Adrenal gland (tissue), 19 donors: ENCODE measurements at places on chromosomes 12 and 14. TPM values are rescaled to one million over a fixed set of nuclear protein-coding genes. Genes with fewer than 3 reads are reported as not detected.

GRCh38 chr12:109739747-109740693 is 26.4 kb downstream of the FAM222A start:
- DNase-seq = peak; percentile 57

DNA sequence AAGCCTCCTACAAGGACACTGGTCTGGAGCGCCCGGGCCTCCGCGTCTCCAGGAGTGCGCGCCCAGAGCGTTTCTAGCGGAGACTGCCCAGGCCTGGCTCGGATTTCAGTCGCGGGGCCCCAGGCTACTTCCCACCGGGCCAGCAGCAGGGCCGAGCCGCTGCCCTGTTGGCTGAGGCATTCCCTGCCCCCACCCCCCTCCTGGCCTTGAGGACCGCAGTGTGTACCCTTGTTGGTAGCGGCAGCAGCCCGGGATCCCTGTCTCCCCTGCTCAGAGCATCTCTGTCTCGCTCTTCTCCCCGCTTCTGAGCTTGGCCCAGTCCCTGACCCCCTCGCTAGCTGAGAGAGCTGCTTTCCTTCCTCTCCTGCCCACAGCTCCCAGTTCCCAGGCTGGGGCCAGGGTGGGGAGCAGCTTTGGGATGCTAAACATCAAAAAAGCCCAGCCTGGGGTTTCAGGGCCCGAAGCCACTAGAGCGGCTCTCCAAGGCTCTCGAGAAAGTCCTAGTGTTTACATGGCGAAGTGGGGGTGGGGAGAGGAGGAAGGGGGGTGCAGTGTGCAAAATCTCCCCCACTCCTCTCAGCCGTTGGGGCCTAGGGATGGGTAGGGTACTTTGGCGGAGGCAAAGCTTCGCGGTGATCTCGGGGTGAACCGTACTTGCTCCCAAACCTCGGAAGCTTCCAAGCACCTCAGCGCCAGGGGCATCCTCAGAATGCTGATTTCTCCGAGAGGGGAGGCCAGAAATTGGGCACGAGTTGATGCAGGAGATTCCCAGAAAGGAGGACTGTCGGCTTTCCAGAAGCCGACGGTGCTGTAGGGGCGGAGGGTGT is 6.4 kb downstream of the NKX2-1 start:
- no peak for DNase-seq

DNA sequence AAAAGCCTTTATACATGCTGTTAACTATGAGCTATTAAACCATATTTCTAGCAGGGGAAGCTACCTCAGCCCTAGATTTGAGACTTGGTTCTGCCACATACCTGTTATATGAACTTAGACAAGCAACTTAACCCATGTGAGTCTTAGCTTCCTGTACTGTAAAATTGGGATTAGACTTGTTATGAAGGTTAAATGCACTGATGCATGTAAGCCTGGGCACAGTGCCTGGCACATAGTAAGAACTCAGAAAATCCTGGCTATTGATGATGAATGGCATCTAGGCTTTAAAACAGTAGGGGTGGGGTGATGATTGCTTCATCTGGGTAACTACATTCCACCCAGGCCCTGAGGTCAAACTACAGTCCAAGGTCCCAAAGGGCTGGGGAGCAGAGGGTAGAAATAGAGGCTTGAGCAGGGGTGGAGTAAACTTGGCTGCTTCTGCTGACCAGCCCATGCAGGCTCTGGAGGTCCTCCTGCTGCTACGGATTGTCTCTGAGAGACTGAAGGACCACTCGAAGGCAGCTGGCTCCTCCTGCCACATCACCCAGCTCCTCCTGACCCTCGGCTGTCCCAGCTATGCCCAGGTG is 11.3 kb downstream of the ESPL1 start:
- no peak for DNase-seq

DNA sequence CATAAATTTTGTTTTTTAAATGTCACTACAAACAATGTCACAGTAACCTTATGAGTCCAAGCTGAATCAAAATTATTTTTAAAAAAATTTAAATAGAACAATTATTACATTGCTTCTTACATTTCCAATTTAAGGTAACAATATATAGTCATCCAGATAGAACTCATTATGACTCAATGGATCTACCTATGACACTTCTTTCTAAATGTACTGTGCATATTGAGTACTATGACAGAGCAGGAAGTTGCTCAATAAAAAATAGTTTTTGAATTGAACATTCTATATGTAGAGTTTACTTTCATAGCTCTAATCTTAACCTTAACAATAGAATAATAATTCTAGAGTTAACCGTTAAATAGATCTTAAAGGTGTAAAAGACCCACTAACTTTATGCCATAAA is 44.4 kb upstream of the ALG10 start:
- no peak for DNase-seq

GRCh38 chr12:28235985-28236384 is 45.7 kb downstream of the CCDC91 start:
- DNase-seq = no peak

DNA sequence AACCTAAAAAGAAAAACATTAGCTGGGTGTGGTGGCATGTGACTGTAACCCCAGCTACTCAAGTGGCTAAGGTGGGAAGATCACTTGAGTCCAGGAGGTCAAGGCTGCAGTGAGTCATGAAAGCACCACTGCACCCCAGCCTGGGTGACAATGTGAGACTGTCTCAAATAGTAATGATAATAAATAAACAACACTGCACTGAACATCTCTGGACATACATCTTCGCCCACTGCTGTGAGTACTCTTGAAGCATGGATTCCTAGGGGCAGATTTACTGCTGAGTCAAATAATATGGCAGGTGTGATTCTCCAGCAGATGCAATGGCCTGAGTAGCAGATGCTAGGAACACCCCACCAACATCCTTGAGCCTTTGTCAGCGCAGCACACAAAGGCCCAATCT is 23.6 kb downstream of the ABCB9 start:
- DNase-seq = no peak

- no peak for DNase-seq
These were observed 24.6 kb downstream of the SRRM4 start for GRCh38 chr12:119005913-119006312.

GRCh38 chr12:98259693-98260092 is 255.7 kb upstream of the TMPO start:
- no peak for DNase-seq

DNA sequence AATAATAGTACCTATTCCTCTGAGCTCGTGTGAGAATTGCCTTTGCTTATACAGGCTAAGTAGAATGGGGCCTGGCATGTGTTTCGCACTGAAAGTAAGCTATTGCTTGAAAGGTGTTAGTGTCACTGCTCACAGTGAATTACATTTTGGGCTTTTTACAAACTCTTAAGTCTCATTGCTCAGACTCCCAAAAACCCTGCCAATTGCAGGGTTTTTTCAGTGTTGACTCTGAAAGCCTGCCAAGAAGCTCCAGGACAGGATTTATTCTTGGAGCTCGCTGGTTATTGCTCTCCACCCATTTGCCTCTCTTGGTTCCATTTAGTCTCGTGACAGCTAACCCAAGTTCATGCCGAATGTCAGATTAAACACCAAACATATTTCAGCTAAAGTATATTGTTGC is 39.8 kb downstream of the NOPCHAP1 start:
- peak; percentile 38 for DNase-seq

GRCh38 chr12:93115198-93115601 is 186.1 kb upstream of the EEA1 start:
- DNase-seq = no peak

DNA sequence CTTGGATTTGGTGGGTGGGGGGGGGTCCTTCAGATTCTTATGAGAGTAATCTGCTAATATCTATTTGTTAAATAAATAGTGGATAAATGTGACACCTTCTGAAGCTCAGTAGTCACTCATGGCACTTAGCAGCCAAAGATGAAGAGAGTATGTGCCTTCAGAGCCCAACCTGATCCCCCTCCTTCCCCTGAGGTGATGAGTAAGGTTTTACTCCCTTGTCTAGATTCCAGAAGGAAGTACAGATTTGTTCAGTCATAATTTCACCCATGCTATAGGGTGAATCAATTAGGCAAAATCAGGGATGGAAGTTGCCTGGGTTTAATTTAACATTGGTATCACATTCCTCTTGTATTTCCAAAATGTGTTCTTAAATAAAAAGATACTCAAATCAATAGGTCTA is 340.3 kb upstream of the ATP2B1 start:
- no peak for DNase-seq

GRCh38 chr14:74612350-74613021 is 449 bp upstream of the LTBP2 start:
- peak; percentile 73 for DNase-seq

DNA sequence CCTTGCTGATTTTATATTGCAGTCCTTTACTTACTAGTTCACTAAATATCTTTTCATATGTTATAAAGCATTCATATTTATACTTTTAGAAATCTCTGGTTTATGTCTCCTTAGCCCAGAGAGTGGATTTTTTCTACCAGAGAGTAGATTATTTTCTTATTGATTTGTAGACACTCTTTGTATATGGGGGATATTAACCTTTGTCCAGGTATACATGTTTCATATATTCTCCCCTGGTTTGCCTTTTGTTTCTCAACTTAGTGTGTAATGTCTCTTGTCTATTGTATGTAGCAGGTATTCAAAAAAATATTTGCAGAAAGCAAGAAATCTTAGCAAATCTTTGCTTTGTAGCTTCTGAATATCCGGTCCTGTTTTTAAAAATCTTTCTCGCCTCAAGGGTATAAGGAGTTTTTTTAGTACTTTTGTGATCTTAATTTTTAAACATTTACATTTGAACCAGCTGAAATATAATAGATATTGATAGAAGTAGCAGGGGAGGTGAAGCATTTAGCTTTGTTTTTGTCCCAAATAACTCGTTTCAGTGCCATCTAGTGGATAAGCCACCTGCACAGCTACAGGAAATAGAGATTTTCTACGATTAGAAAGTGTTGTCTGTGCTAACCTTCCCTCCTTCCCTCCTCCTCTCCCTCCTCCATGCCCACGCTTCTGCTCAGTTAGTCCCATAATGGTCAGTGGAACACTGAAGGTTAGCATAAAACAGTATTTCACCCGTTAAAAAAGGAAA is 97.0 kb downstream of the PHETA1 start:
- DNase-seq = no peak

GRCh38 chr14:95121911-95122620 is 35.3 kb downstream of the DICER1 start:
- DNase-seq = no peak

DNA sequence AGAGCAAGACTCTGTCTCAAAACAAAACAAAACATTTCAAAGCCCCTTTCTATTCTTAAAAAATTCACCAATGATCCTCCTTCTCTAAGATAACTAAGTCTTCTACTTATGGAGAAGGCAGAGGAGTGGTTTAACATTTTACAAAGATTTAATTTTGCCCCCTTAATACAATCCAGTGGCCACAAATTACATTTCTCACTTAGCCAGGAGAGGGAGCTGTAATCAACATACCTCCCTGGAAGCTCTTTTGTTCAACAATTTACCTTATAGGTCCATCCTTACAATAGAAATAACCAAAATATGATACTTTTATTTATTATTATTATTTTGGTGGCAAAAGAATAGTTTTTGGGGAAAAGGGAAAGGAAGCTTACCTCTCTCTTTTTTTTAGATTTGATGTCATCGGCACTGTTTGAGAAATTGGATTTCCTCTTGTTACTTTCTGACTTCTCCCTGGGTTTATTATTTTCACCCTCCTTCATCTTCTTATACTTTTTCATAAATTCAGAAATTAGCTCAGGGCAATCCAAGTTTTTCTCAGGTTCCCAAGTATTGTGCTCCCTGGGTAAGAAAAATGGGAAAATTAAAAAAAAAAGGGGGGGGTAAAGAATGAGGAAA is 28.1 kb downstream of the CBX5 start:
- DNase-seq = no peak

GRCh38 chr12:98691351-98691750 is 46.3 kb downstream of the APAF1 start:
- DNase-seq = no peak

DNA sequence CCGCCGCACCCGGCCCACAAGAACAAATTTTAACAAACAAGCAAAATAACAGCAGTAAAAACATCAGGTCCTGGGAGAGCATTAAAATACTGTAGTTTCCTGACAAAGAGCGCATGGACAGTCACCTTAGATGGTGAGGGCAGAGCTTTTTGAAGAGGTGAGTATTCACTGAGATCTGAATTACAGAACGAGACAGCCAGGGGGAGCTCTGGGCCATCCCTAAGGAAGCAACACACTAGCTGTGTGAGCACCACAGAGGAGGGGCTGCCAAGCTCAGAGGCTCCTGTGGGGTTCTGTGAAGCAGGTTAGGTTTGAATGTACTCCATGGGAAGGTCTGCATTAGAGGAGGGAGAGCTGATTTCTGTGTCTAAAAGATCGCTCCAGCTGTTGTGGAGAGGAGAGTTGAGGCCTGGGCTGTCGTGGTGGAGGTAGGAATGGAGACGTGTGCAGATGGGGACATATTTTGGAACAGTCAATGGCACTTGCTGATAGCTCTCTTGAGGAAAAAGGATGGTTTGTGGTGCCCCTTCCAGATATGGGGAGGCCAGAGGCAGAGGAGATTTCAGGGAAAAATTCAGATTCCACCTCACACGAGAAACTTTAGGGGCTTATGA is 72.9 kb downstream of the TRAFD1 start:
- peak; percentile 70 for DNase-seq

GRCh38 chr12:121209221-121209620 is 708 bp upstream of the P2RX4 start:
- no peak for DNase-seq

DNA sequence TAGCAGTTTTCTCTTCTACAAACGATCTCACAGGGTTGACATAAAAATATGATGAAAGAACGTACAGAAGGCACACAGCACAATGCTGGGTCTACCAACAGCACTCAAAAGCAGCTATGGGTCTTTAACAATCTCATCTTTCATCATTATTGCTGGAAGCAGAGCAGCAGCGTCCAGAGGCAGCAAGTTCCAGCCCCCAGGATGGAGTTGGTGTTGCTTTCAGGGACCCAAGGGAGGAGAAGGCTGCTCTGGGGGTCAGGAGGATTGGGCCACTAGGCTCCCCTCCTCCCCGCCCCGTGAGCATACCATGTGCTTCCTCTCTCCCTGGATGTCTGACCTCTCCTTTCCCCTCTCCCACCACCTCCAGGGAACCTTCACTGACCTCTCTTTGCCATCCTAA is 13.3 kb downstream of the KCTD10 start:
- DNase-seq = no peak

DNA sequence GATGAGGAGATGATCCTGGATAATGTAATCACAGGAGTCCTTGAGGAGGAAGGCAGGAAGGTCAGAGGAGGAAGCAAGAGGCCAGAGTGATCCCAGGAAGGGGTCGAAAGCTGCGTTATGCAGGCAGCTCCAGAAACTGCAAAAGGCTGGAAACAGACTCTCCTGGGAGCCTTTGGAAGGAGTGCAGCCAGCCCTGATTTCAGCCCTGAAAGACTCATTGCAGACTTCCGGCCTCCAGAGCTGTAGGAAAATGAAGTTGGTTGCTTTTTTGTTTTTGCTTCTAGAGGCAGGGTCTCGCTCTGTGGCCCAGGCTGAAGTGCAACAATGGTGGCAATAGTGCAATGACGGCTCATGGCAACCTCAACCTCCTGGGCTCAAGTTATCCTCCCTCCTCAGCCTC is 44.6 kb upstream of the FZD10 start:
- no peak for DNase-seq

GRCh38 chr14:58027904-58028303 is 124.1 kb downstream of the ARMH4 start:
- no peak for DNase-seq

The CLEC4D gene
- 0.47 TPM for total RNA-seq

The LBHD2 gene
- total RNA-seq = not detected

The KRT73 gene
- total RNA-seq = 0.18 TPM

The CCDC177 gene
- total RNA-seq = 0.04 TPM

The HPD gene
- total RNA-seq = 2.1 TPM

The NXPH4 gene
- 0.06 TPM for total RNA-seq

The CLEC4C gene
- not detected for total RNA-seq

The A2M gene
- 697 TPM for total RNA-seq

The CFAP54 gene
- 0.39 TPM for total RNA-seq

The FAM90A1 gene
- 0.60 TPM for total RNA-seq

The SOAT2 gene
- not detected for total RNA-seq

The C14orf180 gene
- 6.7 TPM for total RNA-seq
